ENCODE measurements at places on chromosomes 12 and 14.
A peak's percentile ranks its signal among the peaks of the same experiment; 100 is the strongest.

- peak overlapping the region; percentile 58 for H3K27ac ChIP-seq
- peaks cover 29% of the 10 kb centered on the region for H3K4me1 ChIP-seq
- H3K27me3 ChIP-seq, result peaks cover 2% of the 10 kb centered on the region
- DNase-seq, result no peak
These were observed 579 bp upstream of the CLMN start for GRCh38 chr14:95320078-95320895.

DNA sequence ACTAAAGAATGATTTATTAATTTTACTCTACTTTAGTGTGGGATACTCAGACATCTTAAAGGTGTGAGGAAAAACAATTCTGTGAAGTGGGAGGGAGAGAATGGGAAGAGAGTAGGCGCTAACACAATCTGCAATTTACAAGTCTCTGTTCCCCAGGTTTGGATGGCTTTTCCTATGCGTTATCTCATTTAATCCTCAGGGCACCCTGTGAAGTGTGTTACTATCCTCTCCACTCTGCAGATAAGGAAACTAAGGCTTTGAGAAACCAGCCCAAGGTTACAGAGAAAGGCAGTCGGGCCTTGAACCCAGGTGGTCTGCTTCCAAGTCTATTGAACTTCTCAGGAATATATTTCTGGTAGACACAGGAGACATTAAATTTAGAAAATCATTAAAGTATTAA, 36.2 kb upstream of the TUBA1C start:
- no peak for DNase-seq
- H3K4me3 ChIP-seq, result no peak overlapping the region
- peaks cover 26% of the 10 kb centered on the region for H3K4me1 ChIP-seq

GRCh38 chr12:99137124-99137855, 492.2 kb downstream of the APAF1 start:
- no peak overlapping the region for H3K27ac ChIP-seq
- H3K4me3 ChIP-seq, result no peak overlapping the region
- H3K36me3 ChIP-seq, result no peaks in the 10 kb centered on the region
- H3K4me1 ChIP-seq, result no peaks in the 10 kb centered on the region
- no peaks in the 10 kb centered on the region for H3K27me3 ChIP-seq
- DNase-seq, result no peak

DNA sequence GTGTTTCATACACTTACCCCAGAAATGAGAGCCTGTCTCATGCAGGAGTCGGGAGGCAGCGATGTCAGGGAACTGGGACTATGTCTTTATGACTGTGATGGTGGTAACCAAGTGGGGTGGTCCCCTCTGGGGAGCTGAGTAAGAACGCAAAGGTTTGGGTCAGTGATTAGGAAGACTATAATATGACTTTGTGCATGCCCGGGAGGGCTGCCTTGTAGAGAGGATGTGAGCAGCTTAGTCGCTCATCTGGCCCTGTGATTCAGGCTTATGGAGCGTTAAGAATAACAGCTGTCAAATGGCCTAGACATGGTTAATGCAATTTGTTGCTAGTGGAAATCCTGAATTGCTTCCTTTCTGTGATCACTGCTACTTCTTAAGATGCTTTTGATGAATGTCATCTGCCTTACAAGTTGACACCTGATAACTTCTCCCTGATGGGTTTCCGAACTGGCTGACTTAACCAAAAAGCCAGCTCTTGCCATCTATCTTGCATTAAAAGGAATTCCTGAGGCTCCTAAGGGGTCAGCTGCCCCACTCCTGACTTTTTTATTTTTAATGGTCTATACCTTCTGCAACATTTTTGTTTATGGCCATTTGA, 35.4 kb upstream of the AACS start:
- no peak overlapping the region for H3K27ac ChIP-seq
- H3K27me3 ChIP-seq, result no peaks in the 10 kb centered on the region
- H3K36me3 ChIP-seq, result peaks cover 6% of the 10 kb centered on the region
- no peak overlapping the region for H3K4me3 ChIP-seq
- peaks cover 4% of the 10 kb centered on the region for H3K4me1 ChIP-seq

DNA sequence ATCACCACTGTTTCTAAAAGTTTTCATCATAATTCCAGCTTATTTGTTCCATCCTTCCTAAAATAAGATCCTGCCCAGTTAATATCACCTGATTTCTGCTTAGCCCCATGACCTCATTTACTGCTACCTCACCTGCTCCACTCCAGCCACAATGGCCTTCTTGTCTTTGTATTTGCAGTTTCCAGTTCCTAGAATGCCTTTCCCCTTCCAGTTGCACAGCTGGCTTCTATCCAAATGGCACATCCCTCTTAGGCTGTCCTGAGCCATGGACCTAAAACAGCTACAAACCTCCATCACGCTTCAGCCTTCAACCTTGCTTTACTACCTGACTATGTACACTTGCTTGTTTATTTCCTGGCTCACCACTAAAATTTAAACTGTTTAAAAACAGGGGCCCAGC, 6.5 kb upstream of the LGMN start:
- no peaks in the 10 kb centered on the region for H3K36me3 ChIP-seq
- H3K4me1 ChIP-seq, result no peaks in the 10 kb centered on the region
- no peaks in the 10 kb centered on the region for H3K27me3 ChIP-seq
- H3K4me3 ChIP-seq, result no peak overlapping the region
- no peak for DNase-seq

- H3K4me3 ChIP-seq, result no peak overlapping the region
- H3K36me3 ChIP-seq, result no peaks in the 10 kb centered on the region
- peak; percentile 21 for DNase-seq
- H3K27me3 ChIP-seq, result no peaks in the 10 kb centered on the region
These were observed 63.8 kb upstream of the SSTR1 start for GRCh38 chr14:38143659-38144505.
